Fibroblast of skin of back (primary cell): ENCODE measurements at places on chromosomes 7 and 10.

DNA sequence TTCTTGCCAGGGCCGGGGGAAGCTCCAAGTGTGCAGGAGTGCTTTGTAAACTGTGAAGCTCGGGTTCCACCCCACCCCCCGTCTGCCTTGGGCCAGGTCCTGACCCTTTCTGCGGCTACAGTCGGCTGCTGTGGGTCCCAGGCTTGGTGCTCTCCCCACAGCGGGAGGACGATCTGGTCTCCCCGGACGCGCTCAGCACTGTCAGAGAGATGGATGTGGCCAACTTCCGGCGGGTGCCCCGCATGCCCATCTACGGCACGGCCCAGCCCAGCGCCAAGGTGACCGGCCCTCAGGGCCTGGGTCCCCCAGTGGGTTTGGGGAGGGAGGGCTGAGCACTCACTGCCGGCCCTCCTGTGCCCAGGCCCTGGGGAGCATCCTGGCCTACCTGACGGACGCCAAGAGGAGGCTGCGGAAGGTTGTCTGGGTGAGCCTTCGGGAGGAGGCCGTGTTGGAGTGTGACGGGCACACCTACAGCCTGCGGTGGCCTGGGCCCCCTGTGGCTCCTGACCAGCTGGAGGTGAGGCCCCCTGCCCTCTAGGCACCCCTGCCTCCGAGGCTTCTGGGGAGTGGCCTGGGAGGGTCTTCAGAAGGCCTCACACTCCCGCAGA is 60.3 kb downstream of the PALD1 start:
- DNase-seq = no peak

GRCh38 chr10:103715430-103715829 is 139.9 kb downstream of the SH3PXD2A start:
- DNase-seq = peak; percentile 89

DNA sequence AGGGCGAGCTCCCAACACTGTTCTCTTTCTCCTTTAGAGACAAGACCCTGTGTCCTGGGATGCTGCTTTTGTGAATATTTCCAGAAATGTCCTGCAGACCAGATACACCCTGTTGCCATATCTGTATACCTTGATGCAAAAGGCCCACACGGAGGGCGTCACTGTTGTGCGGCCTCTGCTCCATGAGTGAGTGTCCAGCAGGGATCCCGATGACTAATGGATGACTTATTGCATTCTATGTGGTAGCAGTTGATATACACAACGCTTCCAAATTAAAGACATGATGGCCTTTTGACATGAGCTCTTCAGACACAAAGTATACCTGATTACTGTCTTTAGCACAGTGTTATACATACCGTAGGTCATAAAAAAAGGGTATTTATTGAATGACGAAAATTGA is 45.0 kb upstream of the MGAM2 start:
- DNase-seq = no peak

DNA sequence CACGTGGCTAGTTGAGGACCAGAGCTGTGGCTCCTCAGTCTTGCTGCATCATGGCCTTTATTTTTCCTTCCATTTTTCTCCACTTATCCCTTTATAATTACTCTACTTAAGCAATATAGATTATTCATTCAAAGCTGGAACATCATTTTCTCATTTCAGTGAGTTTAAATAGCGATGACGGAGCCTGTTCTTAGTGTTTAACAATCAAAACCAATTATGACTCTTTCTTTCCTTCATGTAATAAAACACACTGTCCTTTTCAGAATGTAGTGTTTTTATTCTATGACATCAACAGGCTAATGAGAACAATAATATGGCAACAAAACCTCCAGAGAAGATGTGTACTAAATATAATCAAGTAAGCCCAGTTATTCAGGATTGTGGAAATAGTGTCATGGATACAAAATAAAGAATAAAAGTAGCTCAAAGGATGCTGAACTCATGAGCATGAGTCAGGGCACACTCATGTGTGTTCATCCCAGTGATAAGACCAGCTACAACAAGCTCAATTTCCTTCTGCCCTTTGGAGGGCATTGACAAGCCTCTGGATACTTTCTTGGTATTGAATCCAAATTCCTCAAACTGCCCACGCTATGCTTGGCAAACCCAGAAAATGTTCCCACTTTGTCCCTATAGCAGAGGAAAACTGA is 188.4 kb downstream of the CYP26A1 start:
- peak; percentile 39 for DNase-seq

DNA sequence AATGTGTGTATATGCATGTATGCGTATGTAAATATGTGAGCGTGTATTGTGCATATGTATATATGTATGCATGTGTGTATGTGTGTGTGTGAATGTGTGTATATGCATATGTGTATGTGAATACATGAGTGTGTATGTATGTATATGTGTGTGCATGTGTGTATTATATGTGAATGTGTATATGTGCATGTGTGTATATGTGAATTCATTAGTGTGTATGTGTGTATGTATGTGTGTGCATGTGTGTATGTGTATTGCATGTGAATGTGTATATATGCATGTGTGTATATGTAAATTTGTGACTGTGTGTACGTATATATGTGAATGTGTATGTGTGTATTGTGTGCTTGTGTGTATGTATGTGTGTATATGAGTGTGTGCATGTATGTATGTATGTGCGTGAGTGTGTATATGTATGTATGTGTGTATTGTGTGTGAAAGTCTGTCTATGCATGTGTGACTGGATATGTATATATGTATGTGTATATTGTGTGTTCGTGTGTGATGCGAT is 455.9 kb downstream of the TYW1 start:
- DNase-seq = no peak

- DNase-seq = no peak
These were observed 394.0 kb downstream of the THSD7A start for GRCh38 chr7:11437994-11438393.

GRCh38 chr10:24513155-24513554 is 210.5 kb downstream of the ARHGAP21 start:
- peak; percentile 42 for DNase-seq

DNA sequence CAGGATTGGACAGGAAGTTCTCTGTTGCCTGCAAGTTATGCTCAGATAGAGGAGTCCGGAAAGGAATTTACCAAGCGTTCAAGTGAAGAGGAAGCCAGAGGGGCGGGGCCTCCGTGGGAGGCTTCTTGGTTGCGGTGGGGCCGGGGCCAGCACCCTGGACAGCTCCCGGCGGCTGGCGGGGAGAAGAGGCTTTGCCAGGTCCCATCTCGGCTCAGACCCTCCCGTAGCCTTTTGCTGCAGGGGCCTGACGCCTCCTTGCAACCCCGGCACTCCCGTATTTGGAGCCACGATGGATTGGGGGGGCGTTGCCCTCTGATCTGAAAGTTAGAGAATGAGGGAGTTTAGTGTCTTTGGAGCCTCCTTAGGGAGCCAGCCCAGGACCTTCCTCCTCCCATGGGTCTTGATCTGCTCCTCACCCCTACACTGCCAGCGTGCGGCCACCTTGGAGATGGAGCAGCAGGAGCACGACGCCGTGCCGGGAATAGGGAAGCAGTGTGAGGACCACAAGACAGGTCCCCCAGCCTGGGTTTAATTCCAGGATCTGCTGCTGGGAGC is 3.1 kb upstream of the SLC18A3 start:
- peak; percentile 75 for DNase-seq

- peak; percentile 64 for DNase-seq
These were observed 111.7 kb upstream of the MBL2 start for GRCh38 chr10:52883996-52884871.

GRCh38 chr10:114650266-114650665 is 7.8 kb downstream of the ABLIM1 start:
- DNase-seq = no peak

- DNase-seq = peak; percentile 91
These were observed 291.8 kb downstream of the CRPPA start for GRCh38 chr7:16129431-16130110.
